Activated CD4-positive, alpha-beta T cell treated with anti-CD3 and anti-CD28 coated beads, Interleukin-2, amount 10 ng/mL, durations not matched to agents 24 days and 14 days (primary cell): ENCODE measurements at places on chromosomes 4 and X. TPM values are rescaled to one million over a fixed set of nuclear protein-coding genes. Genes with fewer than 3 reads are reported as not detected.

- no peak for DNase-seq
These were observed 102.1 kb downstream of the ITIH6 start for GRCh38 chrX:54695816-54696487.

DNA sequence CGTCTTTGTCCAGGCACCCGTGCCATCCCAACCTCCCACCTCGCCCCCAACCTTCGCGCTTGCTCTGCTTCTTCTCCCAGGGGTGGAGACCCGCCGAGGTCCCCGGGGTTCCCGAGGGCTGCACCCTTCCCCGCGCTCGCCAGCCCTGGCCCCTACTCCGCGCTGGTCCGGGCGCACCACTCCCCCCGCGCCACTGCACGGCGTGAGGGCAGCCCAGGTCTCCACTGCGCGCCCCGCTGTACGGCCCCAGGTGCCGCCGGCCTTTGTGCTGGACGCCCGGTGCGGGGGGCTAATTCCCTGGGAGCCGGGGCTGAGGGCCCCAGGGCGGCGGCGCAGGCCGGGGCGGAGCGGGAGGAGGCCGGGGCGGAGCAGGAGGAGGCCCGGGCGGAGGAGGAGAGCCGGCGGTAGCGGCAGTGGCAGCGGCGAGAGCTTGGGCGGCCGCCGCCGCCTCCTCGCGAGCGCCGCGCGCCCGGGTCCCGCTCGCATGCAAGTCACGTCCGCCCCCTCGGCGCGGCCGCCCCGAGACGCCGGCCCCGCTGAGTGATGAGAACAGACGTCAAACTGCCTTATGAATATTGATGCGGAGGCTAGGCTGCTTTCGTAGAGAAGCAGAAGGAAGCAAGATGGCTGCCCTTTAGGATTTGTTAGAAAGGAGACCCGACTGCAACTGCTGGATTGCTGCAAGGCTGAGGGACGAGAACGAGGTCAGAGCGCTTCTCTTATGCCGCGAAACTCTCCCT is at the start of gene TET2:
TSS of gene TET2 (plus strand) at position 601 of the 740 bp plus-strand sequence. CDS start 87,067 bp downstream, outside the sequence.
- DNase-seq: peak; percentile 94

DNA sequence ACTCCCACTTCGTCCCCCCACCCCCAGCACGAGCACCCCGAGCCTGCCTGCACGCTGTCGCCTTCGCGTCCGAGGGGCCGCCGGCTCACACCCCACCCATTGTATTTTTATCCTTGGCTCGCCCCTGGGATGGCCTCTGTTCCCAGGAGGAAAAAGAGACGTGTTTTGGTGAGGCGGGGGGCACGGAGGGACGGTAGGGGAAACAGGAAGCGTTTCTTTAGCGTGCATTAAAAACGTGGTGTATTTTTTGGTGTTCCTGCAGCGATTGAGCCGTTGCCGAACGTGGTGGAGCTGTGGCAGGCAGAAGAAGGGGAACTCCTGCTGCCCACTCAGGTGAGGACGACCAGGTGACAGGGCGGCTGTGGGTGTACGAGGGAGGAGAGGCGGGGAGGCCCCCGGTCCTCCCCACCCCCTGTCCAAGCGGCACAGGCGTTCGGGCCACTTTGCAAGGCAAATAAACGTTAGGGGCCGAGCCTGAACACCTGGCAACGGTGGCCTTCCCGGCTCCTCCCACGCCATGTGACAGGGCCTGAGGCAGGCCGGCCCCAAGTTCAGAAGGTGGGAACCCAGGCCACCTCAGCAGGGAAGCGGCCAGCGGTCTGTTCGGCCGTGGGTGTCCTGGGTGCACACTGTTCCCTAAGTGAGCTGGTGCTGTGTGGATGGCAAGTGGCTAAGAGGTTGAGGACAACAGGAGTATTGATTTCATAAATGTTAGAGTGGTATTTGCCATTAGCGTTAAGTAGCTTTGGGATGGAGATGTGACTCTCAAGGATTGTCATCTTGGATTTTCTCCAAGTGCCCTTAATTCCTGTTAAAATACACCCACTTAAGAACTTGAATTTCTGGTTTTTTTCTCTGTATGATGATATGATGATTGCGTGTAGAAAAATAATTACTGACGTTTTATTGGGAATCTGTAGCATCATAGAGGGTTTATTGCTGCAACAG is 1.1 kb downstream of the TMEM131L start:
- DNase-seq: peak; percentile 81

DNA sequence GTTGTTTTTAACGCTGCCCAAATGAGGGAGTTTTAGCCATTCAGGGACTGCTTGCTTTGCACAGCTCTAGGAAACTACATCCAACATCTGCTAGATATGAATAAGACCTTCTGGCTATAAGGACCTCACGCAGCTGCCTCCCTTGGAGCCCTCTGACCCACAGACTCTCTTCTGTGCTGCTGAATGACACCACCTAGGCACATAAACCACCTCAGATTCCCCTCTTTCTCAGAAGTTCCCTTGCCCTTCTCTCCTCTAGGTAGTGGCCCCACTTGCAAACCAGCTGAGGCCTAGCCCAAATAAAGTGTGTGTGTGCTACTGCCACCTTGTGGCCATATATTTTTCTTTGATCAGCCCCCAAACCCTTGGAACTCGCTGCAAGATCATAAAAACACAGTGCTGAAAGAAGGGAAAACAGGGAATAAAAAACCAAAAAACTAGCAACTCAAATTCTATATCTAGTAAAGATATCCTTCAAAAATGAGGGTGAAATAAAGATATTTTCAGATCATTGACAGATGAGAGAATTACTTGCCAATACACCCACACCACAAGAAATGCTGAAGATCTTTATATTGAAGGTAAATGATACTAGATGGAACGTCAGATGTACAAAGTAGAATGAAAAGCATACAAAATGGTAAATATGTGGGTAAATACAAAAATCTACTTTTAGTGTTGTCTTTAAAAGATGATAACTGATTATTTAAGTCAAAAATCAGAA is 265.9 kb downstream of the ADAMTS3 start:
- DNase-seq: peak; percentile 79

DNA sequence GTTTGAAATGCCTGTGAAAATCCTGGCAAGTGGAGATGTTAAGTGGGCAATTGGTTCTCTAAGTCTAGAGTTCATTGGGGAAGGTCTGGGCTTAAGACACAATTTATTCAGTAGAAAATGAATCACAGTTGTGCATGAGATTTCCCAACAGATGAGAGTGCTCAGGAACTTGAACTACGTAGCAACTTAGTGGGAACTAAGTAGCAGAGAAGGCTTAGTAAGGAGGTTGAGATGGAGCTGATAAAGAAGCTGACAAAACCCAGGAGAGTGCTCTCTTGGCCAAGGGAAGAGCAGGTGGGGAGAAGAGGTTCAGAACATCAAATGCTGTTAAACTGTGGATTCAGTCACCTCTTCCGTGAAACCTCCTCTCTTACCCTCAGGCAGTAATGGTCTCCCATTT is 33.0 kb downstream of the AFF1 start:
- DNase-seq: no peak

- DNase-seq: no peak
These were observed 133.9 kb downstream of the AFAP1 start for GRCh38 chr4:7805533-7806337.

GRCh38 chrX:47658301-47658683 is 688 bp downstream of the UXT start:
- DNase-seq: no peak

DNA sequence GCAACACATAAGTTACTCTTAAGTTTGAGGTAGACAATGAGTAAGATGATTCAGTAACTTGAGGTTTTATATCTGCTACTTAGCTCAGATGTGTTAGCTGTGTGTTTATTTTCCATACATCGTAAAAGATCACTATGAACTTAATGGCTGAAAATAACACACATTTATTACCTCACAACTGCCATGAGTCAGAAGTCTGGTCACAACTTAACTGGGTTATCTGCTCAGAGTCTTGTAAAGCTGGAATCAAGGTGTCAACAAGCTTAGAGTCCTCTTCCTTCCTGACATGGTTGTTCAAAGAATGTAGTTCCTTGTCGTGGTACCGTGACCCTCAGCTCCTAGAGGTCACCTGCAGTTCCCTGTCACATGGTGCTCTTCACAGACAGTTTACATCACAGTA is 204.9 kb upstream of the MAGEB2 start:
- DNase-seq: no peak

- no peak for DNase-seq
These were observed 23.2 kb downstream of the DIAPH2 start for GRCh38 chrX:96707804-96708203.

DNA sequence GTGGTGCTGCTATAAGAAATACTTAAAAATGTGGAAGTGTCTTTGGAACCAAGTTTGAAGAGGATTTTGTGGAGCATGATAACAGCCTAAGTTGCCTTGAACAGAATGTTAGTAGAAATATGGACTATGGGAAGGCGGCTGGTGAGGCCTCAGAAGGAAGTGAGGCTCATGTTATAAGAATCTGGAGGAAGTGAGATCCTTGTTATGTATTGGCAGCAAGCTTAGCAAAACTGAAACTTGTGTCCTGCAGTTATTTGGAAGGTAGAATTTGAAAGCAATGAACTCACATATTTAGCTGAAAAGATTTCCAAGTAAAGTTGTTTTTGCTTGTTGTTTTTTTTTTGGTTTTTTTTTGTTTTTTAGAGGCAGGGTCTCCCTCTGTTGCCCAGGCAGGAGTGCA is 13.6 kb upstream of the MED14 start:
- no peak for DNase-seq

- no peak for DNase-seq
These were observed 25.1 kb upstream of the SH3RF1 start for GRCh38 chr4:169295822-169296221.

The ZNF518B gene
- 22.9 and 24.5 TPM in 2 replicates for total RNA-seq

The GLUD2 gene
- 0.68 and 0.95 TPM in 2 replicates for total RNA-seq

The FGF13 gene
- total RNA-seq: not detected in 2 replicates

The PF4V1 gene
- not detected in 2 replicates for total RNA-seq

The GJB1 gene
- not detected in 2 replicates for total RNA-seq

The MMRN1 gene
- not detected in 2 replicates for total RNA-seq

The NIPAL1 gene
- total RNA-seq: 3.6 and 3.8 TPM in 2 replicates

The PRPS1 gene
- 112 and 115 TPM in 2 replicates for total RNA-seq

The RPA4 gene
- total RNA-seq: 0.68 and 0.78 TPM in 2 replicates
